ENCODE measurements at places on chromosomes 12 and 14. TPM values are rescaled to one million over a fixed set of nuclear protein-coding genes. Genes with fewer than 3 reads are reported as not detected.

NTN4 gene
- not detected for total RNA-seq

- H3K27me3 ChIP-seq: peaks cover 5% of the 10 kb centered on the region
- peaks cover 6% of the 10 kb centered on the region for H3K4me1 ChIP-seq
- H3K4me3 ChIP-seq: no peak overlapping the region
- H3K36me3 ChIP-seq: no peaks in the 10 kb centered on the region
- peak; percentile 57 for DNase-seq
Observed at GRCh38 chr12:14664434-14665023, 31.9 kb downstream of the GUCY2C start.

DNA sequence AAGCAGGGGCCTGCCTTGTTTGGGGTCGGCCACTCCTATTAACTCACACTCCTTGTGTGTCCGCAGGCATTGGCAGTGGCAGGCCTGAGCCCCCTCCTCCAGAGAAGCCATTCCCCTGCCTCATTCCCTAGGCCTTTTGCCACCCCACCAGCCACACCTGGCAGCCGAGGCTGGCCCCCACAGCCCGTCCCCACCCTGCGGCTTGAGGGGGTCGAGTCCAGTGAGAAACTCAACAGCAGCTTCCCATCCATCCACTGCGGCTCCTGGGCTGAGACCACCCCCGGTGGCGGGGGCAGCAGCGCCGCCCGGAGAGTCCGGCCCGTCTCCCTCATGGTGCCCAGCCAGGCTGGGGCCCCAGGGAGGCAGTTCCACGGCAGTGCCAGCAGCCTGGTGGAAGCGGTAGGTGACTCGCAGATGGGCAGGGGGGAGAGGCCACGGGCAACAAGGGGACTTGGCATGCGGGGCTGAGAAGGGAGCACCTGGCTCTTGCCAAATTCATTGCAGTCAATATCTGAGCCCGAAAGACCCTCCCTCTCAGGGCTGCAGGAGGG is 106.3 kb upstream of the FKBP4 start:
- peaks cover 2% of the 10 kb centered on the region for H3K36me3 ChIP-seq
- no peak for DNase-seq
- peaks cover 28% of the 10 kb centered on the region for H3K4me1 ChIP-seq
- no peaks in the 10 kb centered on the region for H3K27me3 ChIP-seq
- no peak overlapping the region for H3K27ac ChIP-seq

DNA sequence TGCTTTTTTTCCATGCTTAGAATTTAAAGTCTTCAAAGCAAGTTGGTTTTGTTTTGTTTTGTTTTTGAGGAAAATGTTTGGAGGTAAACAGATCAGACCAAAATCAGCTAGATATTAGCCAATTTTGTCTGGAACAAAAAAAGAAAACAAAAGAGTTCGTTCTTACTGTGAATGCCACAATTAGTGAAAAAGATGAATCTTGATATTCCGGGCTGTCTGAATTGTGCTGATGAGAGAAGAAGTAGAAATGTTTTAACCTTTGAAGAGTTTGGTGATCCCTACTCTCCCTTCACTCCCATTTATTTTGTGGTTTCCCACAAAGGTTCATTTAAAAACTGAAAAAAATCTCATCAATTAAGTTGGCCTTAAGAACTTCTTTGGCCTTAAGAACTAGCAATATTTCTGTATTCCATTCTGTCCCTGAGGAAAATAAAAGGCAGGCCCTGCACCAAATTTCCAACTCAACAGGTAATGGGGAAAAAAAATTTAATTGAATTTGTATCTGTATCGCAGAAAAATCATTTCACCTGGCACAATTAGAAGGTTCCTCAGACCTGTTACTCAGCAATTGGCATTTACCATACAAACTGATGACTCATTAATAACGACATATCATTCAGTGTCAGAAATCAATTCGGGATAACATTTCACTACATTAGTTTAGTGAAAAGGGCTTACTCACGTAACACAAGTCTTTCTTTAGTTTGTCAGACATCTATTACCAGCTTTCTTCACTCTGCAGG is 562 bp upstream of the GLIPR1L2 start:
- no peaks in the 10 kb centered on the region for H3K27me3 ChIP-seq
- peak overlapping the region; percentile 95 for H3K27ac ChIP-seq
- H3K4me1 ChIP-seq: peaks cover 32% of the 10 kb centered on the region
- peak overlapping the region; percentile 87 for H3K4me3 ChIP-seq
- no peaks in the 10 kb centered on the region for H3K36me3 ChIP-seq

- no peaks in the 10 kb centered on the region for H3K4me1 ChIP-seq
- no peaks in the 10 kb centered on the region for H3K27me3 ChIP-seq
- no peak overlapping the region for H3K4me3 ChIP-seq
Observed at GRCh38 chr14:86481104-86481503, 951.2 kb downstream of the FLRT2 start.

DNA sequence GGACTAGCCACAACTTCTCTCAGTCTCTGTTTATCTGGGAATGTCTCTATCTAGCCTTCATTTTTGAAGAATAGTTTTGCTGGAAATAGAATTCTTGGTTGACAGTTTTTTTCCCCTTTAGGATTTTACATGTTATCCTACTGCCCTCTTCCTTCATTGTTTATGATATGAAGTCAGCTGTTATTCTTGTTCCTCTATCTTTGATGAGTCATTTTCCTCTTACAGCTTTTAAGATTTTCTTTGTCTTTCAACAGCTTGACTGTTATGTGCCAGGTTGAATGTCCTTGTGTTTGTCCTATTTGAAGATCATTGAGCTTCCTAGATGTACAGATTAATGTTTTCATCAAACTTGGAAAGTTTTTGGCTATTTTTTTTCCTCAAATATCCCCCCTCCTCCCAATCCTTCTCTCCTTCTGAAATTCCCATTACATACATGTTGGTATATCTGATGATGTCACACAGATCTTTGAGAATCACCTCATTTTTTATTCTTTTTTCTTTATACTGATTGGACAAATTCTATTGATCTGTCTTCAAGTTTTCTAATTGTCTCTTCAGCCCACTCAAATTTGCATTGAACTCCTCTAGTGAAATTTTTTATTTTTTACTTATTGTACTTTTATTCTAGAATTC is 4.5 kb upstream of the GOLGA5 start:
- H3K36me3 ChIP-seq: peaks cover 12% of the 10 kb centered on the region
- H3K4me1 ChIP-seq: peaks cover 25% of the 10 kb centered on the region
- no peaks in the 10 kb centered on the region for H3K27me3 ChIP-seq
- no peak overlapping the region for H3K4me3 ChIP-seq
- DNase-seq: no peak

GRCh38 chr12:120421701-120422100 is 16.2 kb upstream of the COX6A1 start:
- no peak overlapping the region for H3K4me3 ChIP-seq
- no peaks in the 10 kb centered on the region for H3K36me3 ChIP-seq
- H3K27me3 ChIP-seq: peaks cover 1% of the 10 kb centered on the region
- H3K27ac ChIP-seq: no peak overlapping the region
- no peaks in the 10 kb centered on the region for H3K4me1 ChIP-seq

CLMN gene
- total RNA-seq: 0.59 TPM

ASCL1 gene
- not detected for total RNA-seq

GRCh38 chr14:61104358-61104757 is 123.3 kb downstream of the SLC38A6 start:
- H3K36me3 ChIP-seq: no peaks in the 10 kb centered on the region
- no peak overlapping the region for H3K27ac ChIP-seq
- DNase-seq: no peak
- H3K4me3 ChIP-seq: no peak overlapping the region
- peaks cover 26% of the 10 kb centered on the region for H3K4me1 ChIP-seq

TNS2 gene
- total RNA-seq: 1.1 TPM

DNA sequence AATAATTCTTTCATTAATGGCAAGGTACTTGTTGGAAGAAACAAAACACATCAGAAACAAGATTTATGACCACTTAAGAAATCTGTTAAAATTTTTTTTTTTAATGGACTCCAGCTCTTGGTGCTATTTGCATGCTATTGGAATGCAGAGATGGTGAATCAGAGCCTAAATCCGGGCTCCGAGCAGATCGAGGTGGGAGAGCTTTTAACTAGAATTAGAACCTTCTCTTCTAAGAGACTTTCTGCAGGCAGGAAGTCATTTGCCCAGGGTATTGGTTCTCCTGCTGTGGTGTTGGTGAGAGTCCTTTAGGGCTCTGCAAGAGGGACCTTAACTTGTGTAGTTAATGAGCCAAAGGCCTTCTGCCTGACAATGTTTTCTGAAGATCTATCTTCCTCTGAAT is 419.4 kb downstream of the SNAPC1 start:
- H3K27me3 ChIP-seq: peaks cover 16% of the 10 kb centered on the region
- no peaks in the 10 kb centered on the region for H3K36me3 ChIP-seq
- no peaks in the 10 kb centered on the region for H3K4me1 ChIP-seq
- no peak overlapping the region for H3K4me3 ChIP-seq

GRCh38 chr12:15346488-15346887 is 24.2 kb downstream of the PTPRO start:
- no peak overlapping the region for H3K27ac ChIP-seq
- peaks cover 6% of the 10 kb centered on the region for H3K27me3 ChIP-seq
- no peak overlapping the region for H3K4me3 ChIP-seq
- no peaks in the 10 kb centered on the region for H3K4me1 ChIP-seq
- no peak for DNase-seq
- H3K36me3 ChIP-seq: no peaks in the 10 kb centered on the region

DNA sequence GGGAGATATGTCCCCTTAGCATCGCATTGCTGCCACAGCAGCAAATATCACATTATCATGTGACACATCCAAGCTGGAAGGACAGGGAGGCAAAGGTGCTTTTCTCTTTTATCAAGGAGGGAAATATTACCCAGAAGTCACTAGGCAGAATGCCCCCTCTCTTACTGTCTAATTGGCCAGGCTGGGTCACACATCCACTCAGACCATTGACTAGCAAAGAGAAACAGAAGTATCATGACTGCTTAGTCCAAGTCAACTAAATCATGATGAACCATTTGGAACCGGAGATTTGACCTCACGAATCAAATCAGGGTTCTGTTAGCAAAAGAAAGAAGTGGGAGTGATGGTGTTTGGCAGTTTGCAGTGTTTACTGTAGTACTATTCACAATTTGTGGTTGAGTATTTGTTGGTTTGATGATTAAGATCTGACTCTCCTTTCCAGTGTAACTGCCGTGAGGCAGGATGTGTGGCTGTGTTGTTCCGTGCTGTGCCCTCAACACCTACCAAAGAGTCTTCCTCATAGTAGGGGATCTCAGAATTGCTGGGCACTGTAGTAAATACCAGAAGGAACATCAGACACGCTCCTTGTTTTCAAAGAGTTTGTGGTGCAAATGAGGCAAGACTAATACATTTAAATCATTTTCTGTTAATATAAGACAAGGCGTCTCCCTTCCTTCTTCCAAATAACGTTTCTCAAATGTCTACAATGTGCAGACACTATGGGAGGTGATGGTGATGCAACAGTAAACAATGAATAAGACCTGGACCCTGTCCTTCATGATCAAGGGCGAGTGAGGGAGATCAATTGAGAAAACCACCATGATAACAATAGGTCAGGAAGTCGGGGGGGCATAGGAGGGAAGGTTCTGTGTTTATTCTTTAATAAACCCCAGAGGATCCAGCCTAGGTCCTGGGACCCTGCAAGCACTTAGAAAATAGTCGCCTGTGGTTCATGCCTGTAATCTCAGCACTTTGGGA is 194.4 kb upstream of the CRY1 start:
- peak; percentile 59 for DNase-seq
- no peak overlapping the region for H3K4me3 ChIP-seq
- H3K27me3 ChIP-seq: no peaks in the 10 kb centered on the region
